ENCODE measurements at places on chromosomes 16 and 17.
A peak's percentile ranks its signal among the peaks of the same experiment; 100 is the strongest.

DNA sequence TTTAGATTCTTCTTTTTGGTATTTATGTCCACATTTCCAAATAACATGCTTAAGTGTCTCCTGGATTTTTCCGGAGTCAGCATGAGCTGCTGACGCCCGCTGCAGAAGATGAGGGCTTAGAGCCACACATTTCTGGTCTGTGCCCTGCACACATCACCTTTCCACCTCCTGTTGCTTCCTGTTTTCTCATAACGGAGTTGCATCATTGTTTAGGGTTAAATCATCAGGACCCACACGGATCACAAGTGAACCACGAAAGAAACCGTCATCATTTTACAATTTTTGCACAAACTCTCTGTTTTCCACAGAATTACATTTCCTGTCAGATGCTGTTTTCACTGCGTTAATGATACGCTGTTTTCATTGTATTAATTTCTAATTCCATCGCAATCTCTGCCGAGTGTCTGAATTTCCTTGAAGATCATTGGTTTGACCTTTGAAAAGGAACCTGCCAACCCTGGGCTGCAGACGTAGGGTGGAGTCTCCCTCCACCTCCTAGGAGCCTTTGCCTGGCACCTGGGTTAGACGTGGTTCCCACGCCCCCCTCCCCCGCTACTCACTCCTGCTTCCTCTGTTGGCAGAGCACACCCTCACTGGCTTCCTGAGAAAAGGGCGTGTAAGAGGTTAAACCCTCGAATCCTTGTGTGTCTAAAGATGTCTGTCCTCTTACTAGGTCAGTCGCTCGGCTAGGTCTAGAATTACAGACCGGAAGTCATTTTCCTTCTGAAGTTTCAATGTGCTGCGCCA is 68.2 kb downstream of the RNF213 start:
- DNase-seq, result no peak

DNA sequence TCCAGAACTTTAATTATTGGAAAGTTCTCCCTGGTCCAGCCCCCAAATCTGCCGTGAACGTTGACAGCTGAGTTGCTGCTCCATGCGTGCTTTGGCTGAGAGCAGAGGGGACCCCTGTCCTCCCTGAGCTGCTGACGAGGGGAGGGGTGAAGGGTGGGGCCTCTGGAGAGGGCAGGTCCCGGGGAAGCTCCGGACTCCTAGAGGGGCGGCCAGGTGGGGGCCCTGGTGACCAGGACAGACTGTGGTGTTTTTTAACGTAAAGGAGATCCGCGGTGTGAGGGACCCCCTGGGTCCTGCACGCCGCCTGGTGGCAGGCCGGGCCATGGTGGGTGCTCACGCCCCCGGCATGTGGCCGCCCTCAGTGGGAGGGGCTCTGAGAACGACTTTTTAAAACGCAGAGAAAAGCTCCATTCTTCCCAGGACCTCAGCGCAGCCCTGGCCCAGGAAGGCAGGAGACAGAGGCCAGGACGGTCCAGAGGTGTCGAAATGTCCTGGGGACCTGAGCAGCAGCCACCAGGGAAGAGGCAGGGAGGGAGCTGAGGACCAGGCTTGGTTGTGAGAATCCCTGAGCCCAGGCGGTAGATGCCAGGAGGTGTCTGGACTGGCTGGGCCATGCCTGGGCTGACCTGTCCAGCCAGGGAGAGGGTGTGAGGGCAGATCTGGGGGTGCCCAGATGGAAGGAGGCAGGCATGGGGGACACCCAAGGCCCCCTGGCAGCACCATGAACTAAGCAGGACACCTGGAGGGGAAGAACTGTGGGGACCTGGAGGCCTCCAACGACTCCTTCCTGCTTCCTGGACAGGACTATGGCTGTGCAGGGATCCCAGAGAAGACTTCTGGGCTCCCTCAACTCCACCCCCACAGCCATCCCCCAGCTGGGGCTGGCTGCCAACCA is at the start of gene MC1R:
Gene MC1R (plus strand): TSS at position 410 of the 895 bp plus-strand sequence. CDS start 397 bp downstream, at position 807.
- DNase-seq, result no peak

DNA sequence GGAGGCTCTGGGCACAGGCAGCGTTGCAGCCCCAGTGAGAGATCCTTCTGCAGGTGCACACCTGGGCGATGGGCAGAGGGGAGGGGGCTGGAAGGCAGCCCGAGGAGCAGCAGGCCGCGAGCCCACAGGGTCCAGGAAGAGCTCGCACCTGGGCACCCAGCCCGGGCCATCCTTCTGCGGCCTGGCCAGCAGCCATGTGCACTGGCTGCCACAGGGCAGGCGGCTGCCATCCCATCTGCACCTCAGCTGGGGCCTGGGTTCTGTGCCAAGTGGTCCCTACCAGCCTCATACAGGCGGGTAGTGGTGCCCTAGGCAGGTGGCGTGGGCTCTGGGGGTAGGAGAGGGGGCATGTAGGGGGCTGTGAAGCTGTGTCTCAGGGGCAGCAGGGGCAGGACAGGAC is 197.2 kb downstream of the RBFOX3 start:
- no peak for DNase-seq

DNA sequence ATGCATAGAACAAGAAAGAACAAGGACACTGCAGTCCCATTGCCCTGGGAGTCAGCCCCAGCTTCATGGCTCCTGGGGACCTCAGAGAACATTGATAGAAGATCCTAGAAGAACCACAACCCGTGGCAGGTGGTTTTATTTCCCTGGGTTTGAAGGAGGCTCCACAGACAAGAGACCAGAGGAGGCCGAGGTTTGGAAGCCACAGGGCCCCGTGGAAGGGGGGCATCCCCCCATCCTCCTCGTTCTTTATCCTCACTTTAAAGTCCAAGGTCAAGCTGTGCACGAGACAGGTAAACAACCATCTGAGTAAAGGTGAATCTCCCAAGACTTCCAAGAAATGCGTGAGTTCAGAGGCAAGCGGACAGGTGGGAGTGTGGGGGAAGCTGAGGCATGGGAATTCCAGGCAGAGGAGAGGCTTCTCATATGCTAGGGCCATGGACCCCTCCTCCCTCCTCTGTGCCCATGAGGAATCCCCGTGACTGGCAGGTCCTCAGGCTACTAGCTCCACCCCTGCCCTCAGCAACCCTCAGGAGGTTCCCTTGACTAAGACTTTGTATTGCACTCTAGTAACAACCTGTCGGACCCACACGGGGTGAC is 849 bp upstream of the SULT1A1 start:
- no peak for DNase-seq

DNA sequence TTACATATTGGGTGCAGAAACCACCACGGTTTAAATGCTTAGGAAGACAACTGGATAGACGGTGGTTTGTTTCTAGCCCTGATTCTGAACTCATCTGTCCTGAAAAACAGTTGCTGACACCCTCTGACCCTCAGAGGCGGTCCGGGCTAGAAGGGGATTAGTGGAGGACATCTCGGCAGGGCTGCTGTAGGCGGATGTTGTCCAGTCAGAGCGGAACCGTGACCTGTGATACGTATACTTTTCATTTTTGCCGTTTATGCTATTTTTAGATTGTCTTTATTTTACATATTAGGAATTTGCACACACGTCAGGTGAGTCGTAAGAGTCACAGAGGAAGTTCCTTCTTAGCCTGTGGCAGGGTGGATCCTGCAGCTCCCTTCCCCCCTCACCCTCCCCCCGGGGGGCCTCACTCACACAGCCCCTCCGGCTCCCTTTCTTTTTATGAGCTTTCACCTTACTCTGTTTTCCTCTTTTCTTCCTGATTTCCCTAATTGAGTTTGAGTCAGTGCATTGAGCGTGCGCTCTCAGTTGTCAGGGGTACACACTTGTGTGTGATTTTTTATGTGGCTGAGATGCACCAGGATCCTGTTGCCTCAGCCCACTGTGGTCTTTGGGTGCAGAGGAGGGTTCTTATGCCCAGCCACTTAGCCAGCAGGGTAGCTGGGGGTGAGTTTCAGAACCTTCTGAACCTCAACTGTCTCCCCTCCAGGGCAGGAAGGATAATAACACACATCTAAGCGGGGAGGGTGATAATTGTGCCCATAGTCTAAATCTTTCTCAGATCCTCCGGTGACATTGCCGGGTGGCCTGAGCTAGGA is 211.1 kb upstream of the CHMP6 start:
- DNase-seq, result no peak

- DNase-seq, result no peak
These were observed 29.9 kb downstream of the DCUN1D3 start for GRCh38 chr16:20870122-20870820.

DNA sequence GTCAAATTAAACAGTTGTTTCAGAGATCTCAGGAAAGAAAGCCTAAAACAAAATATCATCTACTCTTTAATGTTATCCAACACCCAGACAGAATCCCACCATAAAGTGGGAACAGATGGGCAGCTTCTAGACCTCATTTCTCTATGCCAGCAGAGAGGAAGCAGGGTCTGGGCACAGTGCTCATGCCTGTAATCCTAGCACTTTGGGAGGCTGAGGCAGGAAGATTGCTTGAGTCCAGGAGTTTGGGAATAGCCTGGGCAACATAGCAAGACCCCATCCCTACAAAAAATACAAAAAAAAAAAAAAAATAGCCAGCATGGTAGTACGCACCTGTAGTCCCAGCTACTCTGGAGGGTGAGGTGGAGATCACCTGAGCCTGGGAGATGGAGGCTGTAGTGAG is 13.5 kb upstream of the ZNF652 start:
- no peak for DNase-seq

DNA sequence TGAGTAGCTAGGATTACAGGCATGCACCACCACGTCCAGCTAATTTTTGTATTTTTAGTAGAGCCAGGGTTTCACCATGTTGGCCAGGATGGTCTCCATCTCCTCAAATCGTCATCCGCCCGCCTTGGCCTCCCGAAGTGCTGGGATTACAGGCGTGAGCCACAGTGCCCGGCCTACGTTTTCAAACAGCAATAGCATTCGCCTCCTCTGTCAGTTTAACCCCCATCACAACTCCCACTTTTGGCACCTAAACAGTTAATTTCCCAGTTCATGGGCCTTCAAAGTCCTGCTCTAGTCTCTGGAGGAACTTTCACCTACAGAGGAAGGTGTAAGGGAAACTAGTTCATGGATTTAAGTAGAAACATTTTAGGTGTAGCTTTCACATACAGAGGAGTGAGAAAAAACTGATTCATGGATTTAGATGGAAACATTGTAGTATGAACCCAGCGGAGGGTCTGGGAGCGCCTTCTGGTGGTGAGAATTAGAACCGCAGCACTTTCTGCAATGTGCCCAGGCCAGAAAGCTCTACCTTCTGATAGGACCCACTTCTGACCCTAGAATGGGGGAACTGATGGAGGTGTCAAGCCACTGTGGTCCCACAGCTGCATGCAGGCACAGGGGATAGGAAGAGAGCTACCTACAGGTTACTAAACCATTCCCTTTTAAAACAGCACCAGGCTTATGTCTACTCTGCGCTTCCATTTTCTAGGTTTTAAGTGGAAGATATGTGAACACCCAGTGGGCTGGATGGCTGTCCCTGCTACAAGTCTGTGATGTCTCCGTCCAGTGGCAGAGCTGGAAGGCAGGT is 12.0 kb upstream of the MEOX1 start:
- DNase-seq, result no peak

DNA sequence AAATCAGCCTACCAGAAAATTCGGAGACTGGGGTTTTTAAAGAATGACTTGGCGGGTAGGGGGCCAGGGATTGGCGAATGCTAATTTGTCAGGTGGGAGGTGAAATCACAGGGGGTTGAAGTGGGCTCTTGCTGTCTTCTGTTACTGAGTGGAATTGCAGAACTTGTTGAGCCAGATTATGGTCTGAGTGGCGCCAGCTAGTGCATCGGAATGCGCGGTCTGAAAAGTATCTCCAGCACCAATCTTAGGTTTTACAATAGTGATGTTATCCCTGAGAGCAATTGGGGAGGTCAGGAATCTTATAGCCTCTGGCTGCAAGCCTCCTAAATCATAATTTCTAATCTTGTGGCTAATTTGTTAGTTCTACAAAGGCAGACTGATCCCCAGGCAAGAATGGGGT is 762 bp upstream of the RBL2 start:
- DNase-seq, result no peak

DNA sequence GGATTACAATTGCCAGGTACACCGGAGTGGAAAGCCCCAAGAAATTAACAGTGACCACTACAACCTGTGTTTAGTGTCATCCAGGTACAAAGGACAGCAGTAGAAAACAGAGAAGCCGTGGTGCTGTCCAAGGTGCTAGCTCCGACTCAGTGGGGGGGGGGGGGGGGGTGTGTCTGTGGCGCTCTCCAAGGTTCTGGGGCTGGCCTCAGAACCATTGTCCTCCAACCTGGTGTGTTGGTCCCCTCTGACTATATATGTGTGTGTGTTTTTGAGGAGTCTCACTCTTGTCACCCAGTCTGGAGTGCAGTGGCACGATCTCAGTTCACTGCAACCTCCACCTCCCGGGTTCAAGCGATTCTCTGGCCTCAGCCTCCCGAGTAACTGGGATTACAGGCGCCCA is 5.8 kb upstream of the ZNF23 start:
- DNase-seq, result no peak

DNA sequence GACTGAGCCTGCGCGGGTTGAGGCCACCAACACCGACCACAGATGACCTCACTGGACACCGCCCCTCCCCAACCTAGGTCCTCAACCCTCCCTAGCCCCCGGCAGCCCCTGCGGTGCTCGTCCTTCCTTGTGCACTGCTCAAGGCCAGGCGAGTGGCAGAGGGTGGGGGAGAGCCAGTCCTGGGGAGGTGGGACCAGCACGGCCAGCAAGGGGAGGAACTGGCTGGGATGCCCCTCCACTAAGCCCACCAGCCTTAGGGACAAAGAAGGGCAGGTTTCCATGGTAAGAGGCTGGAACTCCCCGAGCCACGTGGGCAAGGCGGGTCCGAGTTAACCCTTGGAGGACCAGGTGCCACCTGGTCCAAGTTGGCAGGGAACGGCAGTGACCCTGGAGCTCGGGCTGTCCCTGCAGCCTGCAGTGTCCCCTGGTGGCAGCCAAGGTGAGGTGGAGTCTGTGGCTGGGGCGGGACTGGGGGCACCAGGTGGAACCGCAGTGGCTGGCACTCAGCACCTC is 9.2 kb downstream of the FSCN2 start:
- no peak for DNase-seq

- no peak for DNase-seq
These were observed 10.2 kb downstream of the CYB561 start for GRCh38 chr17:63435681-63436522.

GRCh38 chr16:51430716-51431369 is 279.8 kb upstream of the SALL1 start:
- no peak for DNase-seq

- DNase-seq, result no peak
These were observed 231.1 kb upstream of the SALL1 start for GRCh38 chr16:51382211-51382610.

GRCh38 chr17:65558683-65559460 is 2.6 kb downstream of the AXIN2 start:
- DNase-seq, result no peak

GRCh38 chr17:41687828-41688640 is 651 bp upstream of the EIF1 start:
- no peak for DNase-seq

GRCh38 chr16:50275098-50275415 is 8.7 kb downstream of the ADCY7 start:
- no peak for DNase-seq

GRCh38 chr16:48354877-48355855 is 30.0 kb downstream of the SIAH1 start:
- DNase-seq, result no peak

- DNase-seq, result peak; percentile 99
These were observed 17.8 kb upstream of the TMEM219 start for GRCh38 chr16:29943846-29944799.
